Activated T-helper 17 cell treated with anti-CD3 and anti-CD28 coated beads, Interleukin-2, amount 50 U/mL, for 72 hours (primary cell): ENCODE measurements at places on chromosomes 2 and 18.

- no peak for ATAC-seq
Observed at GRCh38 chr18:944440-944839, 39.8 kb downstream of the ADCYAP1 start.

GRCh38 chr18:79221136-79221535 lies 151.9 kb downstream of the ATP9B start:
- ATAC-seq, result no peak

DNA sequence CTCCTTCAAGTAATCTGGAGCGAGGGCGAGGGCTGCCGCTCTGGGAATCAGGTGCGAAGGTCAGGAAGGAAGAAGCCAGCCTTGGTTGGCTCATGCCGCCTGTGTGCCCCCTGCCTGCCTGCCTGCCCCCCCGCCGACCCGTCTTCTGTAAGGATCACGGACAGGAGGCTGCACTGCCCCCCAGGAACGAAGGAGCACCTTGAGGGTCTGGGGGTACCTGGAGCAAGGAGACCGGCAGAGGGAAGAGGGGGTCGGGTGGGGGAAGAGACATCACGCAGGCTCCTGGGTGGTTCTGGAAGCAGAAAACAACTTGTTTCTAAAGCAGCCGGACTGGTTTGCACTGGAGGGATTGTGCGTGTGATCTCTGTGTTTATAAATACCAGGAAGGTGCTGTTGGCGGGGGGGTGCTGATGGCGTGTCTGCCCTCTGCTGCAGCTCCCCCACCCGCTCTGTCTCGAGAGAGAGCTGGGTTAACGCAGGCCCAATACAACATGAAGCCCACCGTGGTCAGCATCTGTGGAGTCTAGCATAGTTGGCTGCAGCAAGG lies 1.7 kb downstream of the FOSL2 start:
- ATAC-seq, result no peak

DNA sequence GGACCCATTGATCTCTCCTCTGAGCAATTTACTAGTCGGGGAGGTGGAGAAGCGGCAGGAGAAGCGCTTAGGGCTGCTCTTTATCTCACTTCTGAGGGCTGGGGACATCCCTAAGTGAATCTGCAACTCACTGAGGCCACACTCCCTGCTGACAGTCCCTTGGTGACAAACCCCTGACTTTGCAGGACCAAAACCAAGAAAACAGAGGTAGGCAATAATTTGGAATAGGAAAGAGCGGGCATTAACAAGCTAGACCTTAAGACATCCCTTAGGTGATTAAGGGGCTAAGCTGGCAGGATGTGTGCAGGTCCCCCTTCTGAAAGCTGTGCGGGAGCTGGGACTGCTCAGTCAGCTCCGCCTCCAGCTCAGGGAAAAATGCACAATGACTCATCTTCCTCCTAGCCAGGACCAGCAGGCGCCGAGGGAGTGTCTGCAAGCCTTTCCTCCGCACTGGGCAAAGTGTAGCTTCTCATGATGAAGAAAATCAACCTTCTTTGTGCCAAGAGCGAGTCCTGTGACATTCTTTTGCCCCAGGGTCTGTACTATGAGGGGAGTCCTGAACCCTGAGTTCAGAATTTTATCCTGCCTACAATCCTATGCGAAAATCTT lies 63.3 kb downstream of the BOD1L2 start:
- ATAC-seq, result peak; percentile 28

DNA sequence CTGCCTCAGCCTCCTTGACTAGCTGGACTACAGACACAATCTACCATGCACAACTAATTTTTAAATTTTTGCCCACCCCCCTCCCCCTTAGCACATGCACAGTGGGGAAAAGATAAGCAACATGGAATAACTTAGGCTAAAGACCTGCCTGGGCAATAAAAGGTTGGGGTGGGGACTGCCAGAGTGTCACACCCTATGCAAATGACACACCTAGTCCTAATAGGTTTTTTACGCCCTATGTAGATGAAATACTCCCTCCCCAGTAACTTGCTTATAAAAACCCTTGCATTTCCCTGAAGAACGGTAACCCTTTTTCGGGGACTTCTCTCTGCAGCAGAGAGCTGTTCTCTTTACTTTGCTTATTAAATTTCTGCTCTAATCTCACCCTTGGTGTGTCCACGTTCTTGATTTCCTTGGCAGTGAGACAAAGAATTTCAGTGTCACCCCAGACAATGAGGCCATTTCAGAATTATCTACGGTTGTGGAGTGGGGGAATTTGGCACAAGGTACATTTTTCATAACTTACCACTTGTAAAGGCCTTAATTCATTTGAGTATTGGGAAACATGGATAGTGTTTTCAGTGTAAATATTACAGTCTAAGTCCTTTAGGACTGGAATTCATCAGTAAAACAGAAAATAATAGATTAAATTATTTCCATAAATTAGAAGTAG lies 109.2 kb downstream of the NOL4 start:
- no peak for ATAC-seq

GRCh38 chr18:38019292-38019691 lies 453.7 kb upstream of the CELF4 start:
- no peak for ATAC-seq

DNA sequence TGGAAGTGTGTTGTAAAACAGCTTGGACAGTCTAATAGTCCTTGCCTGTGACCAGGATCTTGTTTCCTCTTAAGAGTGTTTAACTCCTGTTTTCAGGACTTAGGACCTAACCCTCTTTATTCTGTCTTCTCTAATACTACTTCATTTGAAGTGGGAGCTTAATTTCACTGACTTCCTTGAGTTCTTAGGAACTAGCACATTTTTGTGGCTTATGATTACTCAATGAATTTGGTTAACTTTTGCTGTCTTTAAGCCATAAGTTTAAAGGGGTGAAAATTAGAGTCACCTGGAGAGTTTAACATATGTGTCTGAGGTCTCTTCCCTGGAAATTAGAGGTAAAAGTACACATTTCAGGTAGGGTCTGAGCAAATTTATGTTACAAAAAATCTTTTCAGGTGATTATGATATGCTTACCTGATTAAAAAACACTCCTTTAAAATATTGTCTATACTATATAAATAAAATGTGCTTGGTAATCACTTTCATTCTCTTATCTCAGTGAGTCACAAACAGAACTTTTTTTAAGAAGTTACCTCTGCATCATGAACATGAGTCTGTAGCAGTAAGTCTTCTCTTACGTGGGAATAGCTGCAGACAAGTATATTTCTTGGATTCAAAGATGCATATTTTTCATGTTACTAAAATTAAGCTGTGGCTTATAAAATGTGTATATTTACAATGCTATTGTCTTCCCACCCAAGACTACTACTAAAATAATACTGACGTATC lies 52.7 kb downstream of the ATP9B start:
- ATAC-seq, result no peak

DNA sequence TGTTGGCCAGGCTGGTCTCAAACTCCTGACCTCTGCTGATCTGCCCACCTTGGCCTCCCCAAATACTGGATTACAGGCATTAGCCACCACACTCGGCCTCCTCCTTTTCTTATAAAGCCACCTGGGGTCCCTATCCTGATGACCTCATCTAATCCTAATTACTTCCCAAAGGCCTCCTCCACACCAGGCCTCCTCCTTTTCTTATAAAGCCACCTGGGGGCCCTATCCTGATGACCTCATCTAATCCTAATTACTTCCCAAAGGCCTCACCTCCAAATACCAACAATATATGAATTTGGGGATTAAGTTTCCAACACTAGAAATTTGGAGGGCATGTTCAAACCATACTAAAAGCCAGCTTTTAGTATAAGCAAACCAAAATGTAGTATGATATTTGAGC lies 9.7 kb upstream of the RMC1 start:
- no peak for ATAC-seq

DNA sequence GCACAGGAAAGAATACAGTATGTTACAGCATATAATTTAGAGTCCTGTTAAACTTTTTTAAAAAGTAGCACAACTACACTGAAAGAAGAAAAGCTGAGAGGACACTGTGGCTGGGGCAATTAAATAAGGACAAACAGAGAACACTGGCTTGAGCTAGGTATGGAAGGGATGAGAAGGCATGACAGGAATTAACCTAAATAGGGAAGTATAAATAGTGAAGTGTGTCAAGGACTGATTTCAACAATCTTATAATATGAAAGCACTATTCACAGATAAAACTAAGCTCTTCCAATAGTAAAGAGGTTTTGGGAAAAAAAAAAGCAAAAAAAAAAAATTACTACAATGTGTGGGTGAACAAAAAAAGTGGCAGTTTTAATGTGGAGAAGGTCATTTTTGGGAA lies 45.5 kb downstream of the PPP3R1 start:
- no peak for ATAC-seq

- no peak for ATAC-seq
Observed at GRCh38 chr2:149826471-149827125, 239.0 kb upstream of the MMADHC start.

GRCh38 chr2:160570376-160570775 lies 76.8 kb upstream of the RBMS1 start:
- ATAC-seq, result no peak

GRCh38 chr2:172339371-172340010 lies 87.9 kb upstream of the ITGA6 start:
- no peak for ATAC-seq

DNA sequence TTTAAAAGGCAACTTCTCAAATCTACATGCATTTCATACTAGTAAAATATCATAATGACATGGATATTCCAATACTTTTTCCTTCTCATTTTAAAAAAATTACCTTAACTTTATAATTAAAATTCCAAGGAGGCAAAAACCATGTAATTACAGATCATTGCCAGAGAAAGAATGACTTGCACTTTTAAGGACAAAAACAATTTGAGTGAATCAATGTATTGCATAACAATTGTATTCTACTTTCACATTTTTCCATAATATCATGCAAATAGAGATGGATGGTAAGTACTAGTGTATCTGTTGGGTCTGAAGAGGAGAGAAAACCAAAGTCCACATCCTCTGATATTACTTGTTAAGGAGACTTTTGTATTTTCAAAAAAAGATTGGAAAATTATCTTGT lies 89.5 kb upstream of the NCK2 start:
- no peak for ATAC-seq

DNA sequence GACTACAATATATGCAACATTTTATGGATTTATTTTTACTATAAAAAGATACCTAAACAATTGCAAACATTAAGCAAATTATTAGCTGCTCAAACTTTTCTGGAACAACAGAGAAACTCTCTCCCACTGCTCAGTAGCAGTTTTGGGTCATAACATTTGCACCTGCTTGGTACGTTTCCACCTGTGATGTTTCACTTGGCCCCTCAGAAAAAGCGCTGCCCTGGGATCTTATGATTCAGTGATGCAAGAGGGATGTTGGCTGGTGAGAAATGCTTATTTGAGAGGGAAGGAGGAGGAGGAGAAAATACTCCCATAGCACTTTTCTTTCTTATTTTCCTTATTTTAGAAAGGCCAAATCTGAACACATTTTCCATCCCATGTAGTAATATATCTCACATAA lies 9.2 kb downstream of the IRS1 start:
- no peak for ATAC-seq

- no peak for ATAC-seq
Observed at GRCh38 chr2:217269701-217270484, 410.0 kb upstream of the TNP1 start.

DNA sequence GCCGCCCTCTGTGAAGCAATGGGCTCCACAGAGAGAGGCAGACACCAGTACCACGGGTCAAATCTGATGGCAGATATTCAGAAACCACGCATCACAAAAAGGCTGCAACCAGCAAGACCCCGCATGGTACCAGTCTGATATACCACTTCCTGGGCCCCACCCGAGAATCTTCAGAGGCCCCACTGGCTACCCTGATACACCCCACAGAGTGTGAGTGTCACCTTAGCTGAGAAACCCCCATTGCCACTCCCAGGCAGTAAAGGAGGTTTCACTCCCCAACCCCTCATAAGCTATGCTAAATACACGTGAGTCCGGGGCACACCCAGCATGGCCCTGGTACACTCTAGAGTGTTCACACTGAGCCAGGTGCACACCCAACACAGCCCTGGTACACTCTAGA lies 160.0 kb downstream of the EIPR1 start:
- ATAC-seq, result no peak

- ATAC-seq, result no peak
Observed at GRCh38 chr18:23617412-23618014, 31.2 kb upstream of the NPC1 start.

DNA sequence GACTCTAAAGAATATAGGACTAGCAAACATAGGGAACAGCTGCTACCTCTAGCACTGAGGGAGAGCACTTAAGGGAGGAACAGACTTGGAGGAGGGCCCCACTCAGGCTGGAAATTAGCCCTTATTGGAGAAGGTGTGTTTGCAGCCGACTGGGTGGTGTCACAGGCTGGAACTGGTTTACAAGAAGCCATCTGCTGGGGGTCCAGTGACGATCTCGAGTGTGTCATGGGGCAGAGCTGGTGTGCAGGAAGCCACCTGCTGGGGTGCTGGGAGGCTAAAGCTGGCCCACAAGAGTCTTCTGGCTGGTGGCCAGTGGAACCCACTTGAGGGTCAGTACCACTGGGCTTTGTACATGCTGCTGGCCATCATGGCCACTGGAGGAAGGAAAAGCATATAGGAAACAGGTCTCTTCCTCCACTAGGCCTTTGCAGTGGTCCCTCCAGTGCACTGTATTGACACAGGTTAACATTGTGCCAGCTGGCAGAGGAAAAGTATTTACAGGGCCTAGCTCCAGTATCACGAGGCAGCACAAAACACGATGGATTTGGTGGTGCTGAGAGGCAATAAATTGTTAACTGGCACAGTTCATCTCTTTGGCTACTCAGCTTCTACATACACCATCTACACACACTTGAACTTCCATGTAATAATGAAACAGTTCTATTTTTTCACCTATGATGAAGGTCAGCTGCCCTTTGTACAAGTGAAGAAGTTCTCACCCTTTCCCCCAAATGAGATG lies 43.6 kb downstream of the MAP3K20 start:
- peak; percentile 11 for ATAC-seq

GRCh38 chr2:120554625-120555032 lies 181.0 kb upstream of the GLI2 start:
- ATAC-seq, result no peak

GRCh38 chr2:205372141-205372540 lies 310.2 kb upstream of the NRP2 start:
- ATAC-seq, result peak; percentile 79

DNA sequence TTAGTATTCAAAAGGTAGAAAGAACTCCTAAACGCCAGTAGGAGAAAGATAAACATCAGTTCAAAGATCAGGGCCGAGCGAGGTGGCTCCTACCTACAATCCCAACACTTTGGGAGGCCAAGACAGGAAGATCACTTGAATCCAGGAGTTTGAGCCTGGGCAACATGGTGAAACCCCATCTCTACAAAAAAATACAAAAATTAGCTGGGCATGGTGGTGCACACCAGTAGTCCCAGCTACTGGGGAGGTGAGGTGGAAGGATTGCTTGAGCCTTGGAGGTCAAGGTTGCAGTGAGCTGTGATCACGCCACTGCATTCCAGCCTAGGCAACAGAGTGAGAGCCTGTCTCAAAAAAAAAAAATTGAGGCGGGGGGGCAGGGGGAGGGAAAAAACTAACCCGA lies 40.6 kb downstream of the MBOAT2 start:
- no peak for ATAC-seq
